ENCODE measurements at places on chromosomes 16 and 17. TPM values are rescaled to one million over a fixed set of nuclear protein-coding genes. Genes with fewer than 3 reads are reported as not detected.

Gene SEZ6L2
- 17.8 TPM for polyA plus RNA-seq

Gene SLC5A11
- polyA plus RNA-seq, result not detected

Gene FOXF1
- 0.15 TPM for polyA plus RNA-seq

Gene CDH13
- polyA plus RNA-seq, result 1.6 TPM

Gene TMEM238L
- polyA plus RNA-seq, result not detected

Gene TBC1D3K
- polyA plus RNA-seq, result not detected
